Stromal cell of bone marrow (primary cell): ENCODE measurements at places on chromosomes 13 and 19.
A peak's percentile ranks its signal among the peaks of the same experiment; 100 is the strongest.

GRCh38 chr13:27770809-27771208 lies 21.5 kb upstream of the GSX1 start:
- peak; percentile 3 for DNase-seq

DNA sequence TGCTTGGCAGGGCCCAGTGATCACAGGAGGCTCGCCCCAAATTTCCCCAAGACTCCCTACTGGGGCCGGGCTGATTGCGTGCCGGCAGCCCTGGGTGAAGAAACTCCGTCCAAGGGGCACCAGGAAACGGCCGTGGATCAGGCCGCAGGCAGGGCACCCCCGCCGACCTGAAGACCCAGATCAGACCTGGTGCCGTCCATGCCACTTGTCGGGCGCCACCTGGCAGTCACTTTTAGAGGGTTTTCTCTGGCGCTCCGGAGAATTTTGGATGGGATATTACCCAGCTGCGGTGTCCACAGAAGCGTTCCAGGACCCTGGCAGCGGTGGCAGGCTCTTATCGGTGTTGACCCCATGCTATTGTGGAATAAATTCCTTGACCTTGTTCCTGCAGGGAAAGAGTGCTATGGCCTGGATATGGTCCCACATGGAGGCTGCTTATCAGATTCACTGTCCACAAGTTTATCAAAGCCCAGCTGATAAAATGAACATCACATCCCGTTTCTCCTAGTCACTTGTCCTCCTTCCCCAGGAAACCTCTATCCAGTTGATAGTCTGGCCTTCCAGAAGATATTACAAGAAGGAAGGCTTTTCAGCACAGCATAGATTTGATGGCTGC lies 38.2 kb downstream of the IGFL2 start:
- no peak for DNase-seq

DNA sequence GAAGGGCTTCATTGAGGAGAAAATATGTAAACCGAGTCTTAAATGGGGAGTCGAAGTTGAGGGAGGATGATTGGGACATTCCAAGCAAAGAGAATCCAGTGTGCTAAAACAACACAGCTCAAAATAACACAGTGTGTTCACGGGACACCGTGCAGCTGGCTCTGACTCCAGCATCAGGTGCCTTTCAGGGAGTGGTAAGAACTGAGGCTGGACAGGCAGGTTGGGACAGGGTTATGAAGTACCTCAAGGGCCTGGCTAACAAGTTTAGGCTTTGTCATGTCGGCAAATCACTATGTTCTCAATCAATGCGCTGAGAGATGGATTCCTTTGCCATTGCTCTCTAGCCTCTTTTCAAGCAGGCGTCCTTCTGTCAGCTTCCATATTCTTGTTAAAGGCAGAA lies 27.5 kb upstream of the WDFY2 start:
- no peak for DNase-seq

GRCh38 chr19:934197-934840 lies 8.5 kb downstream of the ARID3A start:
- DNase-seq = no peak

DNA sequence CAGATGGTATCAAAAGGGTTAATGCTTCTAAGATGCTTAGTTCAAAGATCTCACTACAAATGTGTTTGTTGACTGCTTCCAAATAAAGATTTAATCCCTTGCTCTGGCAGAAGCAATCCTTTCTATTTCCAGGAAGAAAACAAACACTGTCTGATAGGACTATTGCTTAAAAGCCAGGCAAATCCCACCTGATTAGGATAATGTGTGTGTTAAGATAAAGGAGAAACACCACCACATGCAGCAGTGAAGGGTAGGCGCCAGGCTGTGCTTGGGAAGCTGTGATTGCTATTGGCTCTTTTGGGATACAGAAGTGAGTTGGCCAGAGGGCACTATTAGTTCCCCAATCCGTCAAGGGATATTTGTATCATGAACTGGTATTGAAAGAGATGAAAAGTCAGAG lies 62.8 kb upstream of the LRCH1 start:
- no peak for DNase-seq

DNA sequence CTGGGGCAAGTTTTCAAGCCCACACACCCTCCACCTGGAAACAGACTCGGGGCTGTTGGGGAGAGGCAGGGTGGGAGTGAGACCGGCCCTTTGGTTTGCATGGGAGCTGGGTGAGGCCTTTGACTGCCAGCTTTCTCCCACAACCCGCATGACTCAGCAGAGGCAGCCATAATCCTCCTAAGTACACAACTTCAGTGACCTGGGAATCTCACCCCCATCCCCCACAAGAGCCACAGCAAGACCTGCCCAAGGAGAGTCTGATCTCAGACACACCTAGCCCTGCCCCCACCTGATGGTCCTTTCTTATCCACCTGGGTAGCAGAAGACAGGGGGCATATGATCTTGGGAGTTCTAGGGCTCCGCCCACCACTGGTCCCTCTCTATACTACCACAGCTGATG lies 1615.4 kb downstream of the EFNB2 start:
- no peak for DNase-seq
